ENCODE measurements at places on chromosomes 13 and 19. TPM values are rescaled to one million over a fixed set of nuclear protein-coding genes. Genes with fewer than 3 reads are reported as not detected.

- no peaks in the 10 kb centered on the region for H3K27me3 ChIP-seq
- DNase-seq, result no peak
- no peaks in the 10 kb centered on the region for H3K4me1 ChIP-seq
Measured at GRCh38 chr19:35780717-35781116, 5.4 kb downstream of the ARHGAP33 start.

The HCN2 gene
- 0.13 TPM for polyA plus RNA-seq

- H3K27me3 ChIP-seq, result peaks cover 8% of the 10 kb centered on the region
- H3K36me3 ChIP-seq, result no peaks in the 10 kb centered on the region
- peaks cover 7% of the 10 kb centered on the region for H3K4me1 ChIP-seq
- no peak overlapping the region for H3K27ac ChIP-seq
Measured at GRCh38 chr13:87667686-87668085, 3.5 kb upstream of the SLITRK5 start.

- no peak overlapping the region for H3K4me3 ChIP-seq
- no peaks in the 10 kb centered on the region for H3K27me3 ChIP-seq
- no peaks in the 10 kb centered on the region for H3K36me3 ChIP-seq
- H3K4me1 ChIP-seq, result no peaks in the 10 kb centered on the region
- no peak overlapping the region for H3K27ac ChIP-seq
Measured at GRCh38 chr13:30255696-30256095, 51.7 kb downstream of the KATNAL1 start.

GRCh38 chr13:28533125-28533436 lies 38.2 kb upstream of the FLT1 start:
- H3K27me3 ChIP-seq, result peaks cover 39% of the 10 kb centered on the region
- no peak overlapping the region for H3K27ac ChIP-seq
- peaks cover 7% of the 10 kb centered on the region for H3K4me1 ChIP-seq
- H3K36me3 ChIP-seq, result no peaks in the 10 kb centered on the region

The PINLYP gene
- 16.0 TPM for polyA plus RNA-seq

GRCh38 chr19:16156904-16157303 lies 13.4 kb downstream of the HSH2D start:
- H3K27ac ChIP-seq, result no peak overlapping the region
- no peaks in the 10 kb centered on the region for H3K27me3 ChIP-seq
- H3K36me3 ChIP-seq, result no peaks in the 10 kb centered on the region
- DNase-seq, result no peak
- H3K4me3 ChIP-seq, result no peak overlapping the region
- H3K4me1 ChIP-seq, result peaks cover 11% of the 10 kb centered on the region

The ICAM5 gene
- 0.55 TPM for polyA plus RNA-seq

DNA sequence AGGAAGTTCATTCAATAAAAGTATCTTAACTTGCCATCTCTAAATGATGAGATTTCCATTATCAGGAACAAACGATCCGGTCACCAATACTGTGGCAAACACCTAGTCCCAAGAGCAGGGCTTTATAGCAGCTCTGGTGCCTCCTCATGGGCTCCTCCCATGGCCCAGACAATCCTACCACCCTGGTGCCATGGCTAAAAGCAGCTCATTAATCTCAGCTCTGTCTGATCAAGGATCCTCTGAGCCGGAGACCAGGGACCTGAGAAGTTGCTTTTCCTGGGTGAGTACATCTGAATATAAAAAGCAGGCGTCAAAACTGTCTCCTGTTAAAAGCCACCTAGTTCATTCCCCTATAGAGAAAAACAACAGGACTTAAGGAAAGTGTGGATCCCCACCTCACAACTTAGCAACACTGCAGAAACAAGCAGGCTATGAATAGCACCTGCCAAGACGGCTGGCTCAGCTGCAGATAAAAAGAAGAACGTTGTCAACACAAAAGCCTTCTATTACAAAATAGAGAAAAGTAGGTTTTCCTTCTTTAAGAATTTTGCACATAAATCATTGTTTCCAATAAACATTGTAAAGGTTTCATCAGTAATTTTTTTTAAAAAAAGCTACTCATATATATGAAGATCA lies 30.3 kb downstream of the TSHZ3 start:
- no peaks in the 10 kb centered on the region for H3K27me3 ChIP-seq
- no peak overlapping the region for H3K4me3 ChIP-seq
- no peaks in the 10 kb centered on the region for H3K36me3 ChIP-seq
- H3K4me1 ChIP-seq, result no peaks in the 10 kb centered on the region
- DNase-seq, result no peak

The FUT6 gene
- not detected for polyA plus RNA-seq

The ACER1 gene
- 0.66 TPM for polyA plus RNA-seq

DNA sequence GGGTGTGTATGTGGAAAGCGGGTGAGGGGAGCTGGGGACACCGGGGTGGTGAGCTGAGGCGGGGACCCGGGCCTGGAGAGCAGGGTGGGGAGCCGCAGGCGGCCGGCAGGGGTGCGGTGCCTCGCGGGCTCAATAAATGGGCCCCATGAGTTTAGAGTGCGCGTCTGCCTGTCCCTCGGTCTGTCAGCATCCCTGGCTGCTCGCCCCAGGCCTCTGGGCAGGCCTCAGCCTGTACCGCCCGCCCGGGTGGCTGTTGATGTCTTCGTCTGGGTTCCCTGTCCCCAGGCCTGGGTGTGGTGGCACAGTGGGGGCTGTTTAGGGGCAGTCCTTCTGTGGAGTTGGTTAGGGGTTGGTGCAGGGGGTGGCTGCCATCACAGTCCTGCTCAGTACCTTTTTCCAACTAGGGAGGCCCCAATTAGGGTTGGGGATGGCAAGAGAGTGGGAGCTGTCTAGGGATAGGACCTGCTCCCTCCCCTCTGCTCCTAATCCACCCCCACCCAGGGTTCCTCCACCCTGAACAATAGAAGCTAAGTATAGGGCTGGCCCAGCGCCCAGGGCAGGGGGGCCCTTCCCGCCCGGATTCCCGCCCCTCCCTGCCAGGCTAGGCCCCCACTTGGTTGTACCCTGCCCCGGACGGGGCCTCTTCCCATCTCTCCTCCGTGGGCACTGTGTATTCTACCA lies 12.2 kb downstream of the CIC start:
- DNase-seq, result peak; percentile 65
- H3K36me3 ChIP-seq, result peaks cover 1% of the 10 kb centered on the region
- H3K4me1 ChIP-seq, result peaks cover 74% of the 10 kb centered on the region
- H3K4me3 ChIP-seq, result peak overlapping the region; percentile 35
- H3K27ac ChIP-seq, result peak overlapping the region; percentile 55

- peak overlapping the region; percentile 58 for H3K27ac ChIP-seq
- H3K4me1 ChIP-seq, result peaks cover 32% of the 10 kb centered on the region
- H3K4me3 ChIP-seq, result no peak overlapping the region
- no peaks in the 10 kb centered on the region for H3K27me3 ChIP-seq
Measured at GRCh38 chr19:48962029-48962848, 2.9 kb upstream of the FTL start.

DNA sequence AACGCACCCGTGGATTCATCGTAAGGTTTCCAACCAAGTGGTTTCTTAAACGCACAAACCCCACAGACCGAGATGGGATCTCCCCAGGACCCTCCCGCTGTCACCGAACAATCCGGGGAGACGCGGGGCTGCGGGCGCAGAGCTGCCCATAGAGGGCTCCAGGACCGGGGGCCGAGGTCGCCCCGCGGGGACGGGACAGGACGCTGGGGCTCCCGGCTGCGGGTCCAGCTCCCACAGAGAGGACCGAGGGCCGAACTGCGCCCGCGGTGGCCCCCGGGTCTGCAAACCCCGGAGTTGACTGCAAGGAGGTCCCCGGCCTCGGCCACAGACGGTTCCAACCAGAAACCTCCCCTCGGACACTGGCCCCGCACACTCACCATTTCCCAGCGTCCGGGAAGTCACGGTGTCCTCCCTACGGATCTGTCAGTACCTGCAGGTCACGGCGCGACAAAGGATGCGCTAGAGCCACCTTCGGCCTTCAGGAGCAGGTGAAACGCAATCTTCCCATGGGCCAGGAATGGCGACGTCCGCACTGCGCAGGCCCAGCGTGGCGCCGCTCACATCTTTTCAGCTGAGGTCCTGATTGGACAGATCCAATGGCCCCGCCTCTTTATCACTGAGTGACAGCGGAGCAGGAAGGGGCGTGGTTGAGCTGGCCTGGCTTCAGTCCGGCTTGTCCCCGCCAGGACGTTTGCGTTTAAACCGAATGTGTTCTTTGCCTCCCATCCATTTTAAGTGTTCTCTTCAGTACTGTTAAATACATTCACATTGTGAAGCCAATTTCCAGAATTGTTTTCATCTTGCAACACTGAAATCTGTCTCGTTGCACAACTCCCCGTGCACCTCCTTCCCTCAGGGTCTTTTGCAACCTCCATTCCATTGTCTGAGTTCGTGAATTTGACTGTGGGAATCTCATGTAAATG lies at the start of gene ZNF14:
TSS of gene ZNF14 (minus strand) at position 534 of the 923 bp plus-strand sequence. CDS start at position 380, 154 bp downstream.
- no peaks in the 10 kb centered on the region for H3K36me3 ChIP-seq
- peak within 1 kb of the TSS; percentile 92 for H3K4me3 ChIP-seq
- no peaks in the 10 kb centered on the region for H3K27me3 ChIP-seq
- DNase-seq, result peak; percentile 53
- H3K27ac ChIP-seq, result peak within 1 kb of the TSS; percentile 34

The ERICH4 gene
- not detected for polyA plus RNA-seq

The SRRM5 gene
- 0.02 TPM for polyA plus RNA-seq

DNA sequence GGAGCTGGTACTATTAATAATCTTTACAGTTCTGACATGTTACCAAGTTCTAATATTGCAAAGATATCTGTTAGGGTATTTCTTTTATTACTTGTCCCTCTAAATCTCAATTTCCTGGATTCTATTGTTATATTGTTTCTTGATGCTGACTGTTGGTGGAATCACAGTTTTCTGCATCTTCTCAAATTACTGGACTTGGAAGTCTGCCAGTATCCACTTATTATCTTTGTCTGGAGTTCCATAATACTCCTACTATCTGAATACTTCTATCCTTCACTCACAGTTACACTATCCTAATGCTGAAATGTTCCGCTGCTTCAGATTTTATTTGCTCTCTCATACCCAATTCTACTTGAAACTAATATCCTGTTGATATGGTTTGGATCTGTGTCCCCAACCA lies 1985.7 kb upstream of the PRR20A start:
- H3K36me3 ChIP-seq, result no peaks in the 10 kb centered on the region

- H3K4me1 ChIP-seq, result no peaks in the 10 kb centered on the region
- H3K27ac ChIP-seq, result no peak within 1 kb of the TSS
- H3K27me3 ChIP-seq, result peaks cover 33% of the 10 kb centered on the region
- no peaks in the 10 kb centered on the region for H3K36me3 ChIP-seq
- no peak within 1 kb of the TSS for H3K4me3 ChIP-seq
- no peak for DNase-seq
Measured at GRCh38 chr13:36673838-36674326, at the start of gene SERTM1. TSS of gene SERTM1 (plus strand) at chr13:36674020. CDS start at chr13:36695079, 21,059 bp downstream.

- H3K4me1 ChIP-seq, result no peaks in the 10 kb centered on the region
- H3K27ac ChIP-seq, result no peak overlapping the region
- H3K4me3 ChIP-seq, result no peak overlapping the region
- DNase-seq, result no peak
Measured at GRCh38 chr19:32255536-32256295, 89.7 kb upstream of the ZNF507 start.

DNA sequence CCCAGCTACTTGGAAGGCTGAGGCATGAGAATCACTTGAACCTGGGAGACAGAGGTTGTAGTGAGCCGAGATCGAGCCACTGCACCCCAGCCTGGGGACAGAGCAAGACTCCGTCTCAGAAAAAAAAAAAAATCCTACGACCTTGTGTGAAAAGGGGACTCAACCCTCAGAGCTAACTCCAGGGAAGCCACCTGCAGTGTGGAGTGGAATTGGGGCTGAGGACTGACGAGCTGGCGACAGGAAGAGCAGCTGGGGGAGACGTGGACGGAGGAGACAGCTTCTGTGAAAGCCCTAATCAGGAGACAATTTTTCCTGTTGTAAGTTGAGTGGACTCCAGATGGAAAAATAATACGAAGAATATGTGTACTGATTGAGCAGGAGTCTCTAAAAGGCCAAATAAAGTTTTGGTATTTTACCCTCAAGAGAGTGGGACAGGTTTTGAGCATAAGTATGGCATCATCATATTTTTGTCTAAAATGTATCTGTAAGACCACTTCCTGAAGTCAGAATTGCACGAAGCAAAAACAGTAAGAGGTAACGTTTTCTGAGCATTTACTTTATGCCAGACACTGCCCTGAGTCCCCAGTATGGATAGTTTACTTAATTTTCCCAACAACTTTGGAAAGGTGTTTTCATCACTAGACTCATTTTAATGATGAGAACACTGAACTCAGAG lies 12.0 kb upstream of the LAIR1 start:
- DNase-seq, result no peak
- no peaks in the 10 kb centered on the region for H3K27me3 ChIP-seq
- H3K4me3 ChIP-seq, result no peak overlapping the region
- H3K27ac ChIP-seq, result no peak overlapping the region
- H3K36me3 ChIP-seq, result no peaks in the 10 kb centered on the region

DNA sequence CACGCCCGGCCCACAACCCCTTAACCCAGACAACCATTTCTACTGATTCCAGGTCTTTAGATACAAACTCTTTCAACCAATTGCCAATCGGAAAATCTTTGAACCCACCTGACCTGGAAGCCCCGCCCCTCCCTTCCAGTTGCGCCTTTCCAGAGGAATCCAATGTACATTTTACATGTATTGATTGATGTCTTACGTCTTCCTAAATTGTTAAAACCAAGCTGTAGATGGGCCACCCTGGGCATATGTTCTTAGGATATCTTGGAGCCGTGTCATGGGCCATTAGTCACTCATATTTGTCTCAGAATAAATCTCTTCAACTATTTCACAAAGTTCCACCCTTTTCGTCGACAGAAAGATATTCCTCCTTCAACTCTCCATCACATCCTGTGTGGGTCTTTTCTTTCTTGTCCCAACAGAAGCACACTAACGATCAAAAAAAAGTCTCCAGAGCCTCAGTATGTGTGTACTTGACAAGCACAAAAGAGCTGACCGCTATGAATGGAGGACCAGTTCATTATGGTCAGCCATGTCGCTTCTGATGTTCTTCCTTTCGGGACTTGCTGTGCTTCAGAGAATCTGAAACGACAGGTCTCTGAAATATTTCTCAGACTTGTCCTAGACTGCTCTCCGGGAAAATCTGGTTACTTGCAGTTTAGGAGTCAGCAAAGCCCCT lies 601 bp upstream of the ZNF749 start:
- peak overlapping the region; percentile 93 for H3K4me3 ChIP-seq
- no peaks in the 10 kb centered on the region for H3K27me3 ChIP-seq
- no peak for DNase-seq
- peaks cover 4% of the 10 kb centered on the region for H3K4me1 ChIP-seq
- peak overlapping the region; percentile 89 for H3K27ac ChIP-seq

DNA sequence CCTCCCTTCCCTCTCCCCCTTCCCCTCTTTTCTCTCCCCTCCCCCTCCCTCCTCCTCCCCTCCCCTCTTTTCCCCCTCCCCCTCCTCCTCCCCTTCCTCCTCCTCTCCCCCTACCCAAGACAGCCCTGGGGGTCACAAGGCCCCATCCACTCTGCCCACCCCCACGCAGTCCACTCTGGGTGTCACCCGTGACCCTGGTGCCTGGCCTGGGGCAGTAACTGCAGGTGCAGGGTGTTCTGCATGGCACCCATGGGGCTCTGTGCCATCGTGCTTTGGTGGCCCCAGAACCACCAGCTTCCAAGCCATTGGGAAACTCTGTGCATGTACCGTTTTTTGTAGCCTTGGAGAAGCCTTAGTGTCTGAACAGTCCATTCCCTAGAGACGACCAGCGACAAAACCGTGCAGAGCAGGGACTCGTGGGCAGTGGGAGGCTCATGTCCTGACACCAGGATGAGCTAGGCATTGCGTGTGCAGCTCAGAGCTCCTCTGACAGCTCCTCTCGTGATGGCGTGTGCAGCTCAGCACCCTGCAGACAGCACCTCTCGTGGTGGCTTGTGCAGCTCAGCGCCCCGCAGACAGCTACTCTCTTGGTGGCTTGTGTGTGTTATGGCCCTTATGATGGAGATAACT lies 43.7 kb upstream of the F7 start:
- no peak for DNase-seq
- no peak overlapping the region for H3K4me3 ChIP-seq
- no peak overlapping the region for H3K27ac ChIP-seq
- no peaks in the 10 kb centered on the region for H3K36me3 ChIP-seq
- H3K27me3 ChIP-seq, result no peaks in the 10 kb centered on the region

GRCh38 chr13:98722958-98723357 lies 29.5 kb downstream of the SLC15A1 start:
- no peak overlapping the region for H3K4me3 ChIP-seq
- H3K36me3 ChIP-seq, result no peaks in the 10 kb centered on the region
- H3K27me3 ChIP-seq, result no peaks in the 10 kb centered on the region
- no peak overlapping the region for H3K27ac ChIP-seq

The SDHAF1 gene
- polyA plus RNA-seq, result 8.0 TPM

The ATXN8OS gene
- not detected for polyA plus RNA-seq
